ENCODE measurements at places on chromosomes 13 and 19. TPM values are rescaled to one million over a fixed set of nuclear protein-coding genes. Genes with fewer than 3 reads are reported as not detected.

The ITGBL1 gene
- total RNA-seq, result 1.3 TPM

The IL11 gene
- total RNA-seq, result 3.1 TPM

The GIPC3 gene
- total RNA-seq, result 3.2 TPM

The SYNGR4 gene
- not detected for total RNA-seq

The SIGLEC14 gene
- 0.44 TPM for total RNA-seq

The TNFSF9 gene
- total RNA-seq, result 12.1 TPM

The GET3 gene
- 65.0 TPM for total RNA-seq

The BRSK1 gene
- 1.2 TPM for total RNA-seq

The ICAM3 gene
- 11.3 TPM for total RNA-seq

The PRTN3 gene
- not detected for total RNA-seq

The ZNF579 gene
- total RNA-seq, result 9.5 TPM

The TTYH1 gene
- not detected for total RNA-seq

The WDR87 gene
- not detected for total RNA-seq

The GTF2F1 gene
- total RNA-seq, result 57.8 TPM

The IGFL2 gene
- total RNA-seq, result not detected

The SSC5D gene
- 2.4 TPM for total RNA-seq

The FXYD3 gene
- total RNA-seq, result not detected

The CCDC194 gene
- total RNA-seq, result not detected

The ZNF221 gene
- total RNA-seq, result 4.1 TPM

The C19orf12 gene
- total RNA-seq, result 25.0 TPM

The CLDN10 gene
- total RNA-seq, result not detected

The NAPSA gene
- 0.70 TPM for total RNA-seq

The EHD2 gene
- total RNA-seq, result 245 TPM

The IL17D gene
- 10.6 TPM for total RNA-seq

The CEACAM21 gene
- 9.7 TPM for total RNA-seq

The KCTD4 gene
- total RNA-seq, result not detected

The ZNF865 gene
- 5.7 TPM for total RNA-seq

The CYP4F8 gene
- not detected for total RNA-seq

The AMER2 gene
- not detected for total RNA-seq

The NFILZ gene
- not detected for total RNA-seq

The HNRNPL gene
- total RNA-seq, result 218 TPM

The TSSK6 gene
- total RNA-seq, result 0.92 TPM

The CEBPA gene
- total RNA-seq, result 0.10 TPM

The ZNF835 gene
- total RNA-seq, result 0.18 TPM

The LILRB5 gene
- total RNA-seq, result not detected

The VRK3 gene
- total RNA-seq, result 26.4 TPM

The SELENOV gene
- total RNA-seq, result not detected

The CYP4F11 gene
- total RNA-seq, result not detected

The SBK3 gene
- total RNA-seq, result 1.3 TPM

The PINLYP gene
- total RNA-seq, result 2.5 TPM

The IQCN gene
- total RNA-seq, result 0.92 TPM

The ZNF583 gene
- total RNA-seq, result 6.4 TPM

The ZNF154 gene
- total RNA-seq, result 4.2 TPM

The S1PR4 gene
- total RNA-seq, result not detected

The CEACAM19 gene
- total RNA-seq, result 4.4 TPM

The FFAR3 gene
- not detected for total RNA-seq

The ADGRE1 gene
- not detected for total RNA-seq

The HCN2 gene
- total RNA-seq, result 1.1 TPM

The MICOS13 gene
- total RNA-seq, result 62.1 TPM

The SH2D3A gene
- 0.58 TPM for total RNA-seq

The ZNF653 gene
- total RNA-seq, result 5.0 TPM

The TPTE2 gene
- not detected for total RNA-seq

Measured in glomerular endothelial cell (primary cell).